Astrocyte (in vitro differentiated cells and primary cell): ENCODE measurements at places on chromosomes 5 and 9.

GRCh38 chr5:160009591-160009989 lies 651 bp downstream of the TTC1 start:
- no peak for DNase-seq

- DNase-seq, result no peak
These were observed 466.4 kb upstream of the SMC2 start for GRCh38 chr9:103627731-103628130.

DNA sequence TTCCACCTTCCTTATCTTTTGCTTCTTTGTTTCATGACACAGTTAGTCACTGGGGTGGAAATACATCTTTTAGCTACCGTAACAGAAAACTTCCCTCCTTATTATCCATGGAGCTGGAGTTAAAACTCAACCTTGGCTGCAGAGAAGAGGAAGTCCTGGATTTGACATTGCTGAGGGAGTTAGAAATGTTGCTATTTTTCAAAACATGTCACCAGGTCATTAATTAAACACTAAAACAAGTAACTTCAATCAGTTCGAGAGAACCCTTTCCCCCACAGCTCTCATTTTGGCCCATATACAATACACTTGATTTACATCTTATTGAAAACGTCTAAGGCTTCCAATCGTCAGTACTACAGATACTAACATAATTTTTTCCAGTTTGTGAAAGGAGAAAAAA lies 237.9 kb upstream of the CD180 start:
- no peak for DNase-seq

GRCh38 chr5:16540421-16540820 lies 74.8 kb upstream of the ZNF622 start:
- DNase-seq, result peak; percentile 88

- DNase-seq, result no peak
These were observed 13.5 kb upstream of the DRD1 start for GRCh38 chr5:175457466-175457865.

DNA sequence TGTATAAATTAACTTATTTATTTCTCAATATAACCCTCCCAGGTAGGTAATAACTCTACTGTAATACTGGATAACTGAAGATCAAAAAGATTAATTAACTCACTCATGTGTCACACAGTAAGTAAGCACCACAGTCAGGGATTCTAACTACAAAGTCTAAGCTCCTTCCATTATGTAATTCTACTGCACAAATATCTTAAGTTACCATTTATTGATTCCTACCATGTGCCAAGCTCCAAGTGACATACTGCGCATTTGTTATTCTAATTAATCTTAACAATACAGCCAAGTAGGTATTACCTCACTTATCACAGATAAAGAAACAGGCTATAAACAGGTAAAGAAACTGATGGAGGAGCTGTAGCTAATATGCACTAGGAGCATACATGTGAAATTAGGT lies 58.3 kb downstream of the RANBP6 start:
- no peak for DNase-seq

GRCh38 chr9:82456642-82457041 lies 468.1 kb downstream of the SPATA31D1 start:
- DNase-seq, result peak; percentile 65
